NCI-H2081 treated with DMSO at 0.1 percent for 48 hours (cell line): ENCODE measurements at places on chromosomes 1 and 21.

DNA sequence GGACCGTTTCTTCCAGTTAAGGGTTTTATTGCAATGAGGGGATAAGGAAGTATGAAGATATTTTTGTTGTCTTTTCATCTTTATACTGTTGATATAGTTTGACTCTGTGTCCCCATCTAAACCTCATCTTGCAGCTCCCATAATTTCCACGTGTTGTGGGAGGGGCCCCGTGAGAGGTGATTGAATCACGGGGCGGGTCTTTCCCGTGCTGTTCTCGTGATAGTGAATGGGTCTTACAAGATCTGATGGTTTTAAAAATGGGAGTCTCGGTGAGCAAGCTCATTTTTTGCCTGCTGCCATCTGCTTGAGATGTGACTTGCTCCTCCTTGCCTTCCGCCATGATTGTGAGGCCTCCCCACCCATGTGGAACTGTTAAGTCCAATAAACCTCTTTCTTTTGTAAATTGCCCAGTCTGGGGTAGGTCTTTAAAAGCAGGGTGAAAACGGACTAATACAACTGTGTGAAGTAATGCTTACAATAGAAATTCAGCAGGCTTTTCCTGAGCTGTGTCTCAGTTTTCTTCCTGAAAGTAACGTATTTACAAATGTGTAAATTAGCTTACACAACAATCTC lies 377.3 kb downstream of the SIPA1L2 start:
- DNase-seq = no peak

DNA sequence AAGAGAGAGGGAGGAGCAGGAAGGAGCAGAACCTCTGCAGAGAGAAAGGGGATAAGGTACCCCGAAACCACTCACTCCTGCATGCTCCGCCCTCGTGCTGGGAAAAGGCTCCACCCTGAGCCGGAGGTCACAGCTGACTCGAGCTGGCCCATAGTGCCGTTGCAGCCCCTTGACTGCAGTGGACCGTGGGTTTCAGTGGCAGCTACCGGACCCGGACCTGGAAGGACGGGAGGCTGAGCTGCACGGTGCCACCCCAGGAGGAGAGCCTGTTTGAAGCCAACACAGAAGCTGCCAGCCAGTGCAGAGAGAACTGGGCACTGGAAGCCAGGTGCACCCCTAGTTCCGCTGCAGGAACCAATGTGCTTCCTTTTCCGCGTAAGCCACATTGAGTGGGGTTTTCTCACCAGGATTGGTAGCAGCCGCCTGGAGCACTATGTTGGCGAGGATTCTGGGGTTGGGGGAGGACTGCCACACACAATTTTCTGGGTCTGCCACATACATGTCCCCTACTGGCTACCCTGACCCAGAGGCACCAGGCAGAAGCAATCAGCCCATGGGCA lies 83.3 kb downstream of the FBXO2 start:
- DNase-seq = no peak

DNA sequence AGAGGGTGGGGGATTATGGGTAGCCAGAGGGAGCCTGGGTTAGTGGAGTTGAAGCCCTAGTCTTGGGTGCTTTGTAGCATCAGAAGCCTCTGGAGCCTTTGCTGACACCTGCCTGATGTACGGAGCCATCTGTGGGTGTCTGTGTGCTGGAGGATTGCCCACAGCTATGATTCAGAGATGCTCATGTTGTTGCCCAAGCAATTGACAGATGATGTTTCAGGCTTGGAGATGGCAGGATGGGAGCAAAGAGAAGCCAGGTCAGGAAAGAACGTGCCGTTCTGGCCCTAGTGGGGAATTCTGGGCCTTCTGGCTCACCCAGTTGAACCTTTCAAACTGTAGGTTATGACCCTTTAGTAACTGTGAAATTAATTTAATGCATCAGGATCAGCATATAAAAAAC lies 27.6 kb downstream of the COQ8A start:
- no peak for DNase-seq

DNA sequence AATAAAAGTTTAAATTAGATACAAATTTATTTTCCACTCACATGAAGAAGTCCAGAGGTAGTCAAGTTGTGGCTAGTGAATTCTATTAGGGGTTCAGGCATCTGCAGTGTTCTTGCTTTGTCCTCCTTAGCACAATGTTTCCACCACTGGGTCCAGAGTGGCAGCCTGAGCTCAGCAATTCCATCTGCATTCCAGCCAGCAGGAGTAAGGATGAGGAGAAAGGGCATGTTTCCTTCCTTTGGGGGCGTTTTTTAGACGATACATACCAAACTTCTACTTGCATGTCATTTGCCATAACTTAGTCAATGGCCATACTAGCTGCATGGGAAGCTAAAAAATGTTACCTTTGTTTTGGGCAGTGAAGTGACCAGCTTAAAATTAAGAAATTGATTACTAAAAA lies 98.5 kb upstream of the VANGL1 start:
- DNase-seq = no peak

- no peak for DNase-seq
Observed at GRCh38 chr1:20484519-20485462, 1.2 kb downstream of the CAMK2N1 start.

DNA sequence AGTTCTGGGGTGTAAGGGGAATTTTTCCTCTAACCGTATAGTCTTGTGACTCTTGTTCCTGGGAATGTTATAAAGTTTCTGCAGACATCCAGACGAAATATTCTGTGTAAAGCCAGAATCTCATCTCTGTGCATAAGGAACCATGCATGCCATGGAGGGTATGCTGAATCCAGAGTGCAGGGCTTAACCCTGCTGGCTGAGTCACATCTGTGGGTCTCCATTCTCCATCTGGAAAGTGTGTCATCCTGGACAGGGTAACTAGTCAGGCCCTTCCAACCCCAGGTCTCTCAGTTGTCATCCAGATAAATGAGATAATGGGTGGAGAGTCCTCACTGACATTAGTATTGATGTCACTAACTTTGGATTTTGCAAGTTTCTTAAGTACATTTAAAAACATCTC lies 48.8 kb downstream of the ATP5PO start:
- no peak for DNase-seq

DNA sequence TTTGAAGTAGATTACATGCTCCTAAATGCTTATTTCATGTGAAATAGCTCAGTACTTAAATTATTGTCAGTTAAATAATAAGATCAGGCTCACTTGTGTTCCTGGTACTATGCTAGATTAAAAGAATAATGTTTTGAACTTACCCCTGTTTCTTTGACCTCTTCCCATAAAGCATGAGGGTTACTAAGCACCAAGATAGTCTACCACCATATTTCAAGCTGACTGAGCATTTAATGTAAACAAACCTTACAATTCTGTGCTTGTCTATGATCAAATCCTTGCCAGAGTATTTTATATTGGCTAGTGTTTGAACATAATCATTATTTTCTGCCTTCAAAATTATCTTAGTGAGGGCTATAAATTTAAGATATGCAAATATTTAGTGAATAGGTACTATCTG lies 98.1 kb downstream of the LHX9 start:
- peak; percentile 68 for DNase-seq
